Globus pallidus (tissue), 1 donor: ENCODE measurements at places on chromosomes 11 and 22.

GRCh38 chr11:23869671-23870070 is 627.2 kb upstream of the LUZP2 start:
- no peak for DNase-seq

- DNase-seq, result peak; percentile 52
These were observed 13.7 kb upstream of the SEC14L3 start for GRCh38 chr22:30485362-30485988.

DNA sequence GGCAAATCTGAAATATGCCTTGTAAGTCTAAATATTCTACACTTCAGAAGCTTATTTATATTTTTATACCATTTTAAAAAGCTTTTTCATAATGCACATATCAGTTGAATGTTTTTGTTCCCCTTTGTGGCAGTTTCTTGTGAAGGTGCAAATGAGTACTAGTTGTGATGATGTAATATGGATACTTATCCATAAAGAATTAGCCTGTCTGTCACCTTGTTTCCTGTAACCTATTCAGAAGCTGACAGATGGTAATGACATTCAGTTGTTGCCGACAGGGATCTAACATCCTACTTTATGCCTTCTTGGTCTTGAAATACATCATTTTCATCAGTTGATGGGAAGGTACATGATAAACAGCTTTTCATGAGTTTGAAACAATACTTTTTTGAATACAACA is 2.9 kb downstream of the QSER1 start:
- no peak for DNase-seq

DNA sequence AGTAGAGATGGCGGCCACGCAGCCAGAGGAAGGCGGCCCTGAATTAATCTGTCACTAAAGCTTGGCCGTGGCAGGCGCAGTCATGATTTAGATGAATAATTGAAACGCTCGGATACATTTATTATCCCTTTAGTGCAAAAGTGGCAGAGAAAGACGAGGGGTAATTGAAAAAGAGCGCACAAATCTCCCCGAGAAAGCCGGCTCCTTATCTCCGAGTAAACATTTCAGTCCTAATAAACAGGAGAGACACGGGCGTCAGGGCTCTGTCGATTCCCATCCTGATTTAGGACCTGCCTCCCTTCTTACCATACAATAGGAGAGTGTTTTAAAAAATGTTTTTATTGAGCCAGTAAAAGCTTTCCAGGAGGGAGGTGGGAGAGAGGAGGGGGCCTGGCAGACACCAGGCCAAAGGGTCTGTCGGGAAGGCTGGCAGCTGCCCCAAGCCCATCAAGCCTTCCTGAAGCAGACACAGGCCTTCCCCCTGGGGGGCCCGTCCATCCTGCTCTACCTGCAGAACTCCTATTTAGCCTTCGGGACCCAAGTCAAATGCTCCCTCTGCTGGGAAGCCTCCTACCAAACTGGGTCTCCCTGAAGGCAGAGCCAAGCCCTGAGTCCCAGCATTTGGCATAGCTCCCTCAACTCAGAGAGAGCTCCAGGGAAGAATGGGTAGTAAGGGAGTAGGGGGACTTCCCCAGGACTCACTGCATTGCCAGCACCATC is 22.8 kb downstream of the OTUB1 start:
- no peak for DNase-seq

- no peak for DNase-seq
These were observed 71.2 kb upstream of the WNT11 start for GRCh38 chr11:76277298-76278175.
